ENCODE measurements at places on chromosomes 12 and 14.

DNA sequence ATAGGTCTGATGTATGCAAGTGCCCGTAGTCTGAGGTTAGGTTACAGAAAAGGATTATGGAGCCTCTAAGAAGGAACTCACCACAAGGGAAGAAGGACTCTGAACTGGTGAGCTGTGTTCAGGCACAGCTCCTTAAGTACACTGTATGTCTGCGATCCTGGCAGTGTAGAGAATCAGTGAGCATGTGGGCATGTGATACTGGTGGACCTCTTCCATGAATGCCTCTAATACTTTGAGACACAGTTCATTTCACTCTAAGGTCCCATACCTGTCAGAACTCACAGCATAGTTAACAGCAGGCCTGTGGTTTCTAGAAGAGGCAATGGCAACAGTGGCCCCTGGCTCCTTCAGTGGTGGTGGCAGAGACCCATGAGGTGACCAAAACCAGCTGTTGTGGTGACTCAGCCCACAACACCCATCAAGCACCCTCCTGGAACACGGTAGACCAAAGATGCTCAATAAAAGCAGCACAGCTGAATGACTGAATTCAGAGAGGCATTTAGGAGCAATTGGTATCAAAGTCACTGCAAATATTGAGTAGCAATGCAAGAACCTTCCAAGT lies 6.9 kb upstream of the OR6J1 start:
- no peak for DNase-seq

DNA sequence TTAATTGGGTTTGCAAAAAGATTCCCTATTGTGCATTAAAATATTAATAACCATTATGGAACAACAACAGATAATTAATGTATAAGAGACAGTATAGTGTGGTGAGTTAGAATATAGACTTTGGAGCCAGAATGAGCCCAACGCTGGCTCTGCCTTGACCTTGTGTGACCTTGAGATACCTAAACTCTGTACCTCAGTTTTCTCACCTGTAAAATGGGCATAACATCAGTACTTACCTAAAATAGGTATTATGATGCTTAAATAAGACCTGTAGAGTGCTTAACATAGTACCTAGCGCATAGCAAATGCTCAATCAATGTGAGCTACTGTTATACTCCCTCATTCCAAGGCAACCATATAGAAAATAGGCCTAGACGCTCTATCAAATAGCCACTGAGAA lies 90.9 kb upstream of the TTC7B start:
- no peak for DNase-seq

DNA sequence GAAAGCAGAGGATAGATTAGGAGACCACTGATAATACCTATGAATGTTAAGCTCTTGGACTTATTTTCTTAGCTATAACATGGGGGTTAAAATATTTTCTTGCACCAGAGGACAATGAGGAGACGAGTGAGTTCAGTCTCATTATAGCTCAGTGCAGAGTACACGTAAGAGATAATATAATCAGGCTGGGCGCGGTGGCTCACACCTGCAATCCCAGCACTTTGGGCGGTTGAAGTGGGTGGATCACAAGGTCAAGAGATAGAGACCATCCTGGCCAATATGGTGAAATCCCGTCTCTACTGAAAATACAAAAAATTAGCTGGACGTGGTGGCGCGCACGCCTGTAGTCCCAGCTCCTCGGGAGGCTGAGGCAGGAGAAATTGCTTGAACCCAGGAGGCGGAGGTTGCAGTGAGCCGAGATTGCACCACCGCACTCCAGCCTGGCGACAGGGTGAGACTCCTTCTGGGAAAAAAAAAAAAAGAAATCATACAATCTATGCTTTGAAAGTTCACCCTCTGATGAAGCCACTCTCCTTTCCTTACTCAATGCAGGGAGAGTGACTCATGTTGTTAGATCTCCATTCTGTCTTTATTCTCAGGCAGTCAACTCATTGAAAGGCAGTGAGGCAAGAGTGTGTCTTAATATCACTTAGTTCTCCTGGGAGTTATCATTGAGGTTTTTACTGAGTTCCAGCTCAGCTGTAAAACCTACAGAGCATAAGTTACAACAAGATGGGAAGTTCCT lies 134.2 kb downstream of the SYNE2 start:
- no peak for DNase-seq

DNA sequence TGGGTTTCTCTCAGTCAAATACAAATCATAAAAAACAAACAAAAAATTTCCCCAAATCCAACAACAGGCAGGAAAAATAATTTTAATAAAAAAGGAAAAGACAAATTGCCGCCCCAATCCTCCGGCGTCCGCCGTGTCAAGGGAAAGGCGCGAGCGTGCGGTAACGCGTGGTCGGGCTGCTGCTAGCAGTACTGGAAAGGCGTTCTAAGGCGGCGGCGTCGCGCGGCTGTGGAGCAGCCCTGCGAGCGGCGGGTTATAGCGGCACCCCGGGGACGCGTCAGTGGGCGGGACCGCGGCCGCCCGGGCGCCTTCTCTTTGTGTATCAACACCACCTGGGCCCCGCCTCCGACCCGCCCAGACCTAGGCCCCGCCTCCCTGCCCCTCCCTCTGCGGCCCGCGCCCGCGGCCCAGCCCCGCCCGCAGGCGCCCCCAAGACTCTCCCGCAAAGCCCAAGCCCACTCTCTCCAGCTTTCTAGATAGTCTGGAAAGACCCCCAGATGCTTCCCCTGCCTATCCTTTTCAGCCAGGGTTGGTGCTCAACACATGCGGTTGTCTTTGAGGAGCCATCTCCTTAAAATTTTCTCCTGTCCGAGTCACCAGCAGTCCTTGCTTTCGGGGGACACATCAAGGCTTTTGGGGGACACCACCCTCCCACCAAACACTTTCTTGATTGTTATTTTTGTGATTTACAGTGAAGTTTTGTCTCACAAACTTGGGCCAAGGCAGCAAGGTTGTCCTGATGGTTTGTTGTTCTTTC lies at the start of gene SLC38A2:
Gene SLC38A2 (minus strand): TSS at position 230 of the 757 bp plus-strand sequence. CDS start 1,480 bp downstream, outside the sequence.
- DNase-seq = peak; percentile 97

GRCh38 chr12:16573398-16574077 lies 32.4 kb downstream of the LMO3 start:
- no peak for DNase-seq

DNA sequence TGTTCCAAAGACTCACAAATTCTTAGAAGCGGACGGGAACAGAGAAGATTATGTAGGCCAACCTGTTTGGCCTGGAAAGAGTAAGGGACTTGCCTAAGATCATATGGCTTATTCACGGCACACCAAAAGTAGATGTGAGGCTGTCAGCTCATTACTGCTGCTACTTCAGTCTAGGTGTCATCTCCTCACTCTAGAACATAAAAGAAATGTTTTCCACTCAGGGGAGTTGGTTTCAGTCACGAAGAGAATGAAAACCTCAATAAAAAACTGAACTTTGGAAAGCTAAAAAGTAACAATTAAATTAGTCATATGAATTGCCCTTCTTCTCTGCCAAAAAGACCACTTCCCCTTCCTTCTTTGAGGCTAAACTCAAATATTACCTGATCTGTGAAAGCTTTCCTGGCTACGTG lies 658 bp upstream of the CEP128 start:
- peak; percentile 4 for DNase-seq

DNA sequence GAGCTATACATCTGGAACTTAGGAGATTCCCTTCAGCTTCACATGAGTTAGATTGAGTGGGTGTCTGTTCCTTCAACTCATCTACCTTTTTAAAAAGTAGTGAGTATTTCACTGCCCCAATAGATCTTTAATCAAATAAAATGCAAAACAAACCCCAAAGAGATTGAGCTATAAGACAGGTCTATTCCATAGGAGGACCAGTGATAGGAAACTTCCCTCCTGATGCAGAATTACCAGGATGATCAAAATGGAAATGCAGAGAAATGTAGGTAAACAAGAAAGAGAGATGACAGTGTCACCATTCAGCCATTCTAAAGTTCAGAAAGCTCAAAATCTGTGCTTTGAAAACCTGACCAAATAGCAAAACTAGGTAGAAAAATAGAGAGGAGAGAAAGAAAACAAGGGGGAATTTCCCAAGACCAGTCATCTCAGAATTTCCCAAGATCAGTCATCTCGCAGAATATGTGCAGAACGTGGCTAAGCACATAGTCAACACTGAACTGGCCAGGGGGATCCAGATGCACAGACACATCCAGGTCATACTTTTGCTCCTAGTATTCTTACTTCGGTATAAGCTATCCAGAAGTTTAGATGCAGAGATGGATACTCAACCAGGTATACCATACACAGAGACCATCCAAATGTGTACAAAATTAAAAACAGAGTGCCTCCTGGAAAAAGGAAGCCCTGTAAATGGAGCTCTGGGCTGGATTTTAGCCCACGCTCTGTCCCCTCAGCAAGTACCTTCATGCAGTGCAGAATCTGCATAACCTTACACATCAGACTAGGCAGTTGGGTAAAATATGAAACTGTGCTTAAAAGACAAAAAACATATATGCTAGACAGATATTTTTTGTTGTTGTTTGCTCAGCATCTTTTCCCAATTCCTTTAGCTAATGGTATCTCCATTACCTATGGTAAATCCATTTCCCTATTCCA lies 27.4 kb downstream of the SLC41A2 start:
- no peak for DNase-seq
